Stimulated activated CD8-positive, alpha-beta memory T cell treated with anti-CD3 and anti-CD28 coated beads, Interleukin-12 subunit alpha, Interleukin-12 subunit beta, amount 100 ng/mL, for 1 hour (primary cell): ENCODE measurements at places on chromosomes 4 and X.

DNA sequence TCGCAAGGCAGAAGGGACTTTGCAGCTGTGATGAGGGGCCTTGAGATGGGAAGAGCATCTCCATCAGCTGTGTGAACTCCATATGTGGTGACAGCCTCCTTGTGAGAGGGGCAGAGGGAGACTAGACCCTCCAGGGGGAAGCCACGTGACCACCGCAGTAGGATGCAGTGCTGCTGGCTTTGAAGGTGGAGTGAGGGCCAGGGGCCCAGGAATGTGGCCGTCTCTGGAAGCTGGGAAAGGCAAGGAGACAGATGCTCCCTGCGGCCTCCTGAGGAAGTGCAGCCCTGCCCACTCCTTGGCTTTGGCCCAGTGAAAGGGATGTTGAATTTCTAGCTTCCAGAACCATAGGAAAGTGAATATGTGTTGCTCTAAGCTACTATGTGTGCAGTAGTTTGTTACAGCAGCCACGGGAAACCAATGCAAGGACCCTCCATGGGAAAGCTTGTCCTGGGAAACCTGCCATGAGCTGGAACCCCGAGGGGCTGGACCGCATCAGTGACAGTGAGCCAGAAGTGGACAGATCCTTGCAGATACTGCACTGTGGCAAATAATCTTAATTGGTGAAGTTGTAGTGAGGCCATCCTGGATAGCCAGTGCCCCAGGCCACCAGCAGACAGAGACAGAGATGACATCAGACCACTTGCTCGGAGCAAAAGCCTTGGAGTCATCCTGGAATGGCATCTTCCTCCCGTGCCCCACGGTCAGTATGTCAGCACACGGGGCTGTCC lies 35.4 kb upstream of the SORCS2 start:
- DNase-seq: no peak

DNA sequence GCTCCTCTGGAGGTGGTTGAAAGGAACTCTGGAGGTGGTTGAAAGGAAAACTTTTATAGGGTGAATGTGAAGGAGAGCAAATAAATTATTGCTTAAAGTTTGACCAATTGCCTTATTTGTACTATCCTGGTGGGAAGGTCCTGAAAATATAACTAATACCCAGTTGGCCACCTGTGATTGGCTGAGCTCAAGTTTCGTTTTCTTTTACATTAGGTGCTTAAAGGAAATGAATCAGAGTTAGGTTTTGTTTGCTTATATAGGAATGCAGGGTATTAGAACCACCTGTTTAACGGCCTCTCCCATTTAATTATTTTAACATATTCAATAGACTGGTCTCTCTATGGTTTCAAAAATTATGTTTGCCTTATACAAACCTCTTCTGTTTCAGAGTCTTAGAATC lies 497.6 kb downstream of the PRR32 start:
- DNase-seq: no peak

- DNase-seq: no peak
Observed at GRCh38 chrX:115642311-115642710, 81.3 kb downstream of the PLS3 start.

- DNase-seq: no peak
Observed at GRCh38 chrX:140723121-140723715, 13.7 kb downstream of the LINC00632 start.

- no peak for DNase-seq
Observed at GRCh38 chr4:48698029-48698971, 81.8 kb downstream of the FRYL start.

DNA sequence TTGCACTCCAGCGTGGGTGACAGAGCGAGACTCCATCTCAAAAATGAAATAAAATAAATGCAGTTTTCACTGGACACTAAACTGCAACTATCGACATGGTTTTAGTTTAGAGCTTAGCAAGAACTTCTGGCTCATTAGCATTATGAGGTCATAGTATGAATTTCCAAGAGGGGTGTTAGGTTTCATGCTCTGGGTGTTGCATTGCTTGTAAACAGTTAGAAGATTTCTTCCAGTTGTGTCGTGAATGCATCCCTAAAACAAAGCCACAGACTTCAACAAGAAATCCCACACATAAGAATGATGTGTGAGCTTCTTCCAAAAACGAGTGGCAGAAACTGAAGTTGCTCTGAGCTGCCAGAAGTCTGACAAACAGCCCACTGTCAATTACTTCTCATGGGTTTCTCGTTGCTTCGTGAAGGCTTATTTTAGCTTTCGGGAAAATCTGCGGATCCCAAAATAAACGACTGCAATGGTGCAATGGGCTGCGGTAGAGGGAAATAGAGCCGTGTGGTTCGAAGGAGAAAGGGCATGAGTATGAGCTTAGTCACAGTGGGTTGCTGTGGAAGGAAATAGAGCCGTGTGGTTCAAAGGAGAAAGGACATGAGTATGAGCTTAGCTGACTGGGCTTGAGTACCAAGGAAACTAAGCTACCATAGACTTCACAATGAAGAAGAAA lies 354.9 kb downstream of the DHRSX start:
- DNase-seq: no peak

DNA sequence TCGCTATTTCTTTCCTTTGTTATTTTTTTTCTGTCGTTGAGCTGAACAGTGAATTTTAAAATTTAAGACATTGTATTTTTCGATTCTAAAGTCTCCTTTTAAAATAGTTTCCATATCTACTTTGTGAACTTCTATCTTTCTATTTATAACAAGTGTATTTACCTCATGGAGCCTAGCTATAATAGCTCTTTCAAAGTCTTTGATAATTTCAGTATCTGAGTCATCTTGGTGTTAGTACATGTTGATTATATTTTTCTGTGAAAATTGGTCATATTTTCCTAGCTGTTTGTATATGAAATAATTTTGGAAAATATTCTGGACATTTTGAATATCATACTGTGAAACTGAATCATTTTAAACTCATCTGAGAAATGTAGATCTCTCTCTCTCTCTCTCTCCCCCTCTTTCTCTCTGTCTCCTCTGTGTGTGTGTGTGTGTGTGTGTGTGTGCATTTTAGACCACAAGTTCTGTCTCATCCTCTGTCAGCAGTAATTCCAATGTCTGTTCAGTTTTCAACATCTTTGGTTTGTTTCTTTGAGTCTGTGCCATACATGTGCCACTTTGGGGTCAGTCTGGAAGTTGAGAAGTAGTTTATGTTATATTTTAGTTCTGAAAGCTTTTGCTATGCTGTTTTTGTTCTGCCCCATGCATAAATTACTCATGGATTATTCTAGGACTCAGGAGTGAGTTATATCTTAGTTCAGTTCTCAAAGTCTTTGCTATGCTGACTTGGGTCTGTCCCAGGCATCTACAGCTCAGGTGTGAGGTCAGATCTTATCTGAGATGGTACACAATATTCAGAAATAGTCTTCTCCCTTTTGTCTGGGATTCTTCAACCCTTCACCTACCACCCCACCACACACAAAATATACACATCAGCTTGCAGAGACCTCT lies 366.4 kb upstream of the CASK start:
- no peak for DNase-seq

DNA sequence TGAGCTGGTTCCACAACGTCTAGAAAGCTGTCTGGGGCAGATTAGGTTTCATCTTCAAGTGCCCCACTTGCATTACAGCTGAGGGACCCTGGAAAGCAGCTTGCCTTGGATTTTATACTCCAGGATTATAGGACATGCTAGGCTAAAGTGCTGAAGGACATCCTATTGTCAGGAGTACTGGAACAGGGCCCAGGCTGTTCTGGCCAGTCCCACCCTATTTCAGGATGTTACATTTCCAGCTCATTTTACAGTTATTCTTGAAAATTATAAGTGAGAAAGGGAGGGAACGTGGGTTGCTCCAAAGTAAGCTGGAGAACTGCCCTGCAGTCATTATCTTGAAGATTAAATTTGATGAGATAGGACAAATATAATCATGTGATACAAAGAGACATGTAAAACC lies 71.0 kb upstream of the UGT8 start:
- no peak for DNase-seq

DNA sequence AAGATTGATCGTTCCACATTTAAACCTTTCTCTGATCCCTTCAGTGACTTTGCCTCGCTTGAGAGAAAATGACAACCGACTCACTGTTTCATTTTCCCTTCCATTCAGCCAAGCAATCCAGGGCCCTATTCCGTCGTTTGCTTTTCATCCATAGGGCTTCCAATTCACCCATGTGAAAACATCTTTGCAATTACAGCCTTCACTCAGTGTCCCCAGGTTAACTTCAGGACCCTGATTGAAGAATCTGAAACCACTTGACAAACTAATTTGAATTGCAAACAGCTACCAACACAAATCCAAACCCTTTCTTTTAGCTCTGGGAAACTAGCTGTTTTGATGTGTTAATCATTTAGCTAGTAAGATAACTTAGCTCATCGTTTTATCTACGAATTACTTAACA lies 120.2 kb upstream of the FAM9C start:
- DNase-seq: no peak

- no peak for DNase-seq
Observed at GRCh38 chrX:140440876-140441275, 64.0 kb downstream of the SOX3 start.

DNA sequence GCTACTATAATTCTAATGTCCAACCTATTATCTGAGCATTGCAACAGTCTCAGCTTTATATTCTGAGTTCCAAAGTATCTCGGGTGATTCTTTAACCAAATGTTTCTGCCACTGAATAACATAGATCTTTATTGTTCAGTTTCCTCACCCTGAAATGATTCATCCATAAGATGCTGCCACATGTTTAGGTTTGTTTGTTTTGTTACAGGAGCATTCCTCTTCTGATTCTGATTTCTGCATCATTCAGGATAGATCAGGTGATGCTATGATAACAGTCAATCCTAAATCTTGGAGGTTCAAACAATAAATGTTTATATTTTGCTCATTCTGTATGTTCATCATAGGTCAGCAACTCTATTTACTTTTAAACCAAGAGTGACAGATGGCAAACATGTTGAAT lies 927.6 kb downstream of the PCDH7 start:
- no peak for DNase-seq

DNA sequence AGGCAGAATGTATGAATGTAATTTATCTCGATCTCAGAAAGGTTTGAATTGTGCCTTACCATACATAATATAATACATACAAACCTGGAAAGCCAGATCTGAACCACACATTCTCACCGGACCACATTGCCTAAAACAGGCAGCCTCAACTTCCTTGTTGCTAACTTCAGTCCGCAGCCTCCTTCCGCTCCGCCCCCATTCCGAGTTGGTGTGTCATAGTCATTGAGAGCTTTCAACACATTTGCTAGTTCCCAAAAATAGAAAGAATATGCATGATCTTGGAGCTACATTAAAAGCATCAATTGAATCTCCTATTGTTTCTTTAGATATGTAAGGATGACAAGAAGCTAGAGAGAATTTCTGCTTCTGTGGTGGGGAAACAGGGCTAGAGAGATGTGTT lies 127.2 kb downstream of the ARHGEF9 start:
- no peak for DNase-seq

DNA sequence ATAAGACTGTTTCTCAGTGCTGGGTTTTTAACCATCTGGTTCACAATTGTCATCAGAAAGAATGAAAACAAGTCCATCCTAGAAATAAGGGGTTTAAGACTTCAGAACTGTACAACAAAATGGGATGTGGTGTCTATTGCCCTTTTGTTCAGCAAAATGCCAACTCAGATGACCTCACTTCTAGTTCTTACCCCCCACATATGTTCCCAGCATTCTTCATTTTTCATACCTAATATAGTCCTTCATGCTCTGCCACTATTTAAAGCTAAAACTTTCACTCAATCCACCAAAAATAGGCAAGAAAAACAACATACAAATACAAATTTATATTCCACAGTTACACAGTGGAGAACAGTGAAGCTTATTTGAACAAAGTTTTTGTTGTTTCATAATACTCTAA lies 111.4 kb downstream of the SORBS2 start:
- DNase-seq: no peak

DNA sequence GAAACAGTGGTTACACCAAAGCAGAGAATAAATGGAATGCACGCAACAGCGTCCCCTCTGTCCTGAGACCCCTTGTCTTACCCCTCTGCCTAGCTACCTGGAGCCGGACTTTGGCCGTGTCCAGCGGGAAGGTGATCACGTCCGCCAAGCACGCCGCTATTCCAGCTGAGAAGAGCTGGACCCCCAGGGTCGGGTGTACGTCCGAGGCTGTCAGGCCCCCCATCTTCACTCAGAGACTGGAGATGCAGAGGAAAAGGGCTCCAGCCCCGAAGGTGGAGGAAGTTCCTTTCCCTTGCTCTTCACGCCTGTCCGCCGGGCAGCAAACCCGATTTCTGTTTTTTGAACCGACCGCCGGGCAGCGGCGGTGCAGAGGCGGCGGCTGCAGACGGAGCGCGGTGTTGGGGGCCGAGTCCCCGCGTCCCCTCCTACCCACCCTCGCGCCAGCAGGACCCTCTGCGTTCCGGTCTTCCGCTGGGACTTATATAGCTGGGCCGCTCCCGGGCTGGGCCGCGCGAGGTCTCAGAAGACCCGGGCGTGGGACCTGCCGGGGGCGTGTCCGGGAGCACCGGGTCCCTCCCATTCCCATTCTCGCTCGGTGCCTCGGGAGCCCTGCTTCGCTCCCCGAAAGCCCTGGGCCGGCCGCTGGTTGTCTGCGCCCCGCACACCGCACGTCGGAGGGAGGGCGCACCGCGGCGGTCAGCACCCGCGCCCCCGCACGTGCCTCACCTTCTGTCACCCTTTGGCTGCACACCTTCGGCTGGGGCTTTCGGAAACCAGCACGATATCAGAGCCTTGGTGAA lies at the start of gene UCP1:
UCP1 (minus strand) TSS at position 455 of the 800 bp plus-strand sequence; CDS start at position 223, 232 bp downstream.
- DNase-seq: no peak

DNA sequence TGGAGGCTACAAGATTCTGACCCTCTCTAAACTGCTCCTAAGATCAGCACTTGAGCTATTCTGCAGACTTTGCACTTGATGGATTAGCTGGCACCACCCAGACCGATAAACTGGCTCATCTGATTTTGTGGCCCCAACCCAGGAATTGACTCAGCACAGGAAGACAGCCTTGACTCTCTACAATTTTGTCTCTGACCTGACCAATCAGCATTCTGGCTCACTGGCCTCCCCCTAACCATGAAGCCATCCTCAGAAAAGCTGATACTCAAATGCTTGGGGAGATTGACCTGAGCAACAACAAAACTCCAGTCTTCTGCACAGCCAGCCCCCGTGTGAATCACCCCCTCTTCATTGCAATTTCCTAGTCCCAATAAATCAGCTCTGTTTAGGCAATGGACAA lies 195.4 kb upstream of the PPP1R2C start:
- DNase-seq: no peak

DNA sequence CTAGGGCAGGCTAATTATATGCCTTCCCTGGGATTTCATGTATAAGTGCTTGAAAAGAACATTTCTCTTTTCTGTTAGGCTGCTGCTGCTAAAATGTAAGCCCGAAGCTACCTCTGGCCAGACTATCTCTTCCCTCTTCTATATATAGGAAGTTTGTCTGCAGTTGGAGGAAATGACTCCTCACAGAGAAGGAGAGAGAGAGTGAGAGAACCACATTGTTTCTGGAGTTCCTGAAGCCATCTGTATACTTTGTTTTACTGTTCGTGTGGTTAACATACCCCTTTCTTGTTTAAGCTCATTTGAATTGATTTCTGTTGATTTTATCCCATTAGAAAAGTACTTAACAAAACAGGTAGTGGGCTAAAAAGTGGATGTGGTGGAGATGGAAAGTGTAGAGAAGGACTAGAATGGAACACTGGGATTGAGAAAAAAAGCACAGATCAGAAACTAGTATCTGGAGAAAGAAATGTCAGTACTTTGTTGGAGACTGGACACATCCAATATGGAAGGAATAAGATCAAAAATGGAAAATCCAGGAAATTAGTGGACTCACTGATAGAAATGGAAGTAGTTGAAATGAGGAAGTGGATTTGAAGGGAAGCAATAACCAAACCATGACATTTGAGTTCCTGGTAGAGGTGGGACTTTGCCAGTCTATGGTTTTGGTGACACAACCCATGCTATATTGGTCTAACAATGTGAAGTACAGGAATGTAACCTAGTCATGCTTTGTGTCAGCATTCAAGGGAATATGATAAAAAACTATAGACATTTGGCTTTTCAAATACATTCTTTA lies 112.6 kb downstream of the TMA16 start:
- no peak for DNase-seq
